ENCODE measurements at places on chromosomes 6 and 20. TPM values are rescaled to one million over a fixed set of nuclear protein-coding genes. Genes with fewer than 3 reads are reported as not detected.

Gene TMEM244
- total RNA-seq: not detected

Gene RUNX2
- 0.09 TPM for total RNA-seq

GRCh38 chr20:58039274-58040092 lies 189.0 kb downstream of the ANKRD60 start:
- no peak for DNase-seq

DNA sequence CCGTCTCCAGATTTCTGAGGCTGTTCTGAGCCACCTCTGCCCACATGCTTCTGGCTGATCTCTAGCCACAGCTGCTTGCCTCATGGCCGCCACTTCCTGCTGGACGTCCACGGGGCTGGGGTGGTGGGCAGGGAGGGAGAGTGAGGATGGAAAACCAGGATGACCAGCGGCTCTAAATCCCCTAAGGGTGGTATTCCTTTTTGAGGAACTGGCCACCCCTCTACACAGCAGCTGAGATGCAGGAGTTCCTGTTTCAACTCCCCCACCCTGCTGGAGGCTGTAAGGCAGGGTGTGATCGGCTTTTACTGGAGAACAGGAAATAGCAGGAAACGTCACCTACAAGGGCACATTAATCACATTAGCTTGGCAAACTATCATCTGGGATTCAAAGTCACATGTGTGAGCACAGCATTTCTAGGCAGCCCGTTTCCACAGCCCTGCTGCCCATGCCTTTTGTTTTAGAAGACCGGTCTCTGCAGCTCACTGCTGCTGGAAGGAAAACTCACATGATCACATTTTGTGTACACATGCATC lies 181.6 kb upstream of the ECI2 start:
- DNase-seq: no peak

Gene CD24
- 330 TPM for total RNA-seq

All from neural progenitor cell (in vitro differentiated cells).